ENCODE measurements at places on chromosomes 3 and 15.

GRCh38 chr3:10542518-10542917, 37.1 kb upstream of the ATP2B2 start:
- DNase-seq: no peak

DNA sequence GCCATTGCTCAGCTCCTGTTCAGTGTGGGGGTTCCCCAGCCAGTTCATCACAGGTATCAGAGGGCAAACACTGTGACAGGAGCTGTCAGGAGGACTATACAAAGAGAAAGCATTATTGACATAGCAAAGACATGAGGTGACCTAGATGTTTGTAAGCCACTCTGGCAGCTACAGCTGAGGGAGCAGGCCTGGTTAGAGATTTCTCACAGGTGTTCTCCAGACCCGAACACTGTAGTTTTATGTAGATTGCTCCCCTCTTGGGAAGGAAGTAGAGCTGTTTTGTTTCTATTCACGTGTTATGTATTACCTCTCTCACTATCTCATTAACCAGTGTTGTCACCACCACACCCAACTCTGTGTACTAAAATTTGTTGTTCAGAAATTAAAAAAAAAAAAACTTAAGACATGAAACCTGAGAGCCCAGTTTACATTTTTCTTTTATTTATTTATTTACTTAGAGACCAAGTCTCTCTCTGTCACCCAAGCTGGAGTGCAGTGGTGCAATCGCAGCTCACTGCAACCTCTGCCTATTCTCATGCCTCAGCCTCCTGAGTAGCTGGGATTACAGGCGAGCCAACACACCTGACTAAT, 123.7 kb downstream of the RBPMS2 start:
- no peak for DNase-seq

DNA sequence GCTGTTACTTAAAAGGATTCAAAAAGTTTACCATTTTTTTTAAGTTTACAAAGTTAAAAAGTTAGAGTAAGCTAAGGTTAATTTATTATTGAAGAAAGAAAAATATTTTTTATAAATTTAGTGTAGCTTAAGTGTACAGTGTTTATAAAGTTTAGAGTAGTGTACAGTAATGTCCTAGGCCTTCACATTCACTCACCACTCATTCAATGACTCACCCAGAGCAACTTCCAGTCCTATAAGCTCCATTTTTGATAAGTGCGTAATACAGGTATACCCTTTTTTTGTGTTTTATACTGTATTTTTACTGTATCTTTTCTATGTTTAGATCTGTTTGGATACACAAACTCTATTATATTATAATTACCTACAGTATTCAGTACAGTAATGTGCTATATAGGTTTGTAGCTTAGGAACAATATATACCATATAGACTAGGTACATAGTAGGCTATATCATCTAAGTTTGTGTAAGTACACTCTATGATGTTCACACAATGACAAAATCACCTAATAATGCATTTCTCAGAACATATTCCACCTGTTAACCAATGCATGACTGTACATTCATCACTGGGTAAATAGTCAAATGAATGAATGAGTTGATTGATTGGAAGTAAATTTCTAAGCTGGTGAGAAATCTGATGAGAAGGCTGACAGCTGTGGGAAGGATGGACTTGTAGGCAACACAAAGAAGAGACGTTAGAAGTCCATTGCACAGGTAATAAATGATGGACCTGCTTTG, 95.2 kb upstream of the CDIN1 start:
- no peak for DNase-seq

- no peak for DNase-seq
Observed at GRCh38 chr15:85073556-85074194, 92.0 kb downstream of the PDE8A start.

DNA sequence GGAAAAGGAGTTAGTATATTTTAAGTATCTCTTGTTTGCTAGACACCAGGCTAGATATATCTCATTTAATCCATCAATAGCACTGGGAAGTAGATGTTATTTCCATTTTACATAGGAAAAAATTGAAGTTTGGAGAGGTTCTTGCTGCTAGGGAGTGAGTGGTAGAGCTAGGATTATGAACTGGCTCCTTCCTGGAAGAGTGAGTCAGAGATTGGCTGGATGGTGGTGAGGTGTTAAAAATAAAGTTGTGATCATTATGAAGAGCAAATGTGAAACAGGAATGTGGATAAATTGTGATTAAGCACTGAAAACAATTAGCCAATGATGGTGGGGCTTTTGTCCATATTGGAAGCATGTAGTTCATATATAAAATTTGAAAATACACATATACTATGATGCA, 234.2 kb downstream of the WNT5A start:
- no peak for DNase-seq

DNA sequence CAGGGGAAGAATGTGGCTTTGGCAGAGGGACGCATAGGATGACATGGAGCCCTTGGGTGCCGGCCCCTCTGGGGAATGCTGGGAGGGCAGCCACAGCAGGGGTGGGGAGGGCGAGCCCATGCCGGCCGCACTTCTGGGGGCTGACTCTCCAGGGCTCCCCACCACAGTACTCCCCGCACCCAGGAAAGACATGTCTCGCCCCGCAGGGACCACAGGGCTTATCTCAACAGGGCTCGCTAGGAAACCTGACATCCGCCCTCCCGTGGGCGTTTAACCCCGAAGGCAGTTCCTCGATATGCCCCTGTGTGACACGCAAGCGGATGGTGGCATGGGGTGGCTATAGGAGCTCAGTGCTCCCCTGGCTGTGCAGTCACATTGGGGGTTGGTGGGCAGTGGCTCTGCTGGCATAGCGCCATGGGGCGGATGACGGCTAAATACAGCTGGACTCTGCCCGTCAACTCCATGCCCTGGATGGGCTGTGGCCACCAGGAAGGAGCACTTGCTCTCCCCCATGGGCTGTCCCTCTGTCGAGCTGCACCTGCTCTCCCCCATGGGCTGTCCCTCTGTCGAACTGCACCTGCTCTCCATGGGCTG, 141.4 kb downstream of the ADAMTS17 start:
- DNase-seq: no peak

- DNase-seq: no peak
Observed at GRCh38 chr3:39102504-39103323, 4.7 kb downstream of the GORASP1 start.

GRCh38 chr3:105806359-105806758, 62.5 kb downstream of the CBLB start:
- no peak for DNase-seq

DNA sequence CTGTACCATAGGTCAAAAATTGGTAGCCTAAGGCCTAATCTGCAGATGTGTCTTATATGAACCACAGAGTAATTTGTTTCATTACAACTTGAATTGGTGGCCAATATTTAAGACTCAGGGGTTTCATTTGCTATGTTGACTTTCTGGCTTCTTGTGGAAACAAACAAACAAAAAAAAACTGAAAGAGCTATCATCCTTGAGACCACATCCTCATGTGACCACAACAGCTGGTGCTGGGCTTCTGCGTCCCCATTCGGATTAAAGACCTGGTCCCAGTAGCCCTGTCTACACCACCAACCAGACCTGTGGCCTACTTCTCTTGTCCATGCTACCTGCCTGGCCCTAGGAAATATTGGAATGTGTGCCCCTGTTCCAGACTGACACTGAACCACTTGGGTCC, 61.7 kb downstream of the STRIT1 start:
- no peak for DNase-seq

DNA sequence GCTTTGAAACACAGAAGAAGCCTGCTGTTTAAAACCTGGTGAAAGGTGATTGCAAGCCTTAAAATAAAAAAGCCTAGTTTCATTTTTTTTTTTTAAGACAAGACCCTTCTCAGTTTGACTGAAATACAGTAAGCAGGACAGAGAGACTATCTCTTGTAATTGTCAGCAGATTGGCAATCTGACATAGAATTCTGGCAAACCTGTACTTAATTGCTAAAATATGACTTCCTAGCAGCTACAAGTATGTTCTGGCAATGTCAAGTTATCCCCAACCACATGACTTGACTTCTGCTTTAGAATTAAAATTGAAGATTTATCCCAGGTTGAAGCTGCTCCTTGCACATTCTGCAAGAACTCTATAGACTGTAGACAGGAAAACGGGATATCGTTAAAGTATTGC, 232.8 kb upstream of the NR2F2 start:
- no peak for DNase-seq

GRCh38 chr3:12461097-12461649, 23.1 kb upstream of the TSEN2 start:
- no peak for DNase-seq

- no peak for DNase-seq
Observed at GRCh38 chr3:181726351-181727330, 14.9 kb downstream of the SOX2 start.

GRCh38 chr3:37171144-37171543, 3.2 kb downstream of the LRRFIP2 start:
- no peak for DNase-seq

GRCh38 chr3:32383136-32383711, 8.4 kb upstream of the CMTM7 start:
- DNase-seq: no peak

All from BJ (cell line).